ENCODE measurements at places on chromosomes 11 and 22.

DNA sequence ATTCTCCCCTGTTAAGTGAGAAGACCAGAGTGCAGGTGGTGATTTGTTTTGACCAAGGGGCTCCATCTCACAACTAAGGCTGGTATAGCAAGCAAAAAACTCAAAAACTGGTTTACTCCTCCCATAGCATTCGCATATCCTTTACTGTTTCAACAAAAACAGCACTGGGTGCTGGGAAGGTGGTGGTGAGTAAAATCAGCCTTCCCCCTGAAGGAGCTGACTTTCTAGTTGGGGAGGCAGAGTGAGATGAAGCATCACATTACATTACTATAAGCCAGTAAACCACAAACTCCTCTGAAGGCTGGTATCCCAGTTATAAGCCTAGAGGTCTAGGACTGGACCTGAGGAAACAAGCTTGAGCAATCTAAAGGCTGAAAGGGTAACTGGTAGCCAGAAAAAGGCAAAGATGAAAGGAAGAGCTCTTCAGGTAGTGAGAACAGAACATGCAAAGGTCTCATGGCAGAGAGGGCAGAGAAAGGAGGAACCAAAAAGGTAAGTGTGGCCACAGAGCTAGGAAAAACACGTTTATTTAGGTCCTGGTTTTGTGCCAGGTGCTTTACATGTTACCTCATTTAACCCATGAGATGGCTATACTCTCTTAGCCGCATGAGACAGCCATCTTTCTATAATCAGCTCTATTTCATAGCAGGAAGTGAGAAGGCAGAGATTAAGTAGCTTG is 22.3 kb downstream of the TMEM123 start:
- no peak for DNase-seq

DNA sequence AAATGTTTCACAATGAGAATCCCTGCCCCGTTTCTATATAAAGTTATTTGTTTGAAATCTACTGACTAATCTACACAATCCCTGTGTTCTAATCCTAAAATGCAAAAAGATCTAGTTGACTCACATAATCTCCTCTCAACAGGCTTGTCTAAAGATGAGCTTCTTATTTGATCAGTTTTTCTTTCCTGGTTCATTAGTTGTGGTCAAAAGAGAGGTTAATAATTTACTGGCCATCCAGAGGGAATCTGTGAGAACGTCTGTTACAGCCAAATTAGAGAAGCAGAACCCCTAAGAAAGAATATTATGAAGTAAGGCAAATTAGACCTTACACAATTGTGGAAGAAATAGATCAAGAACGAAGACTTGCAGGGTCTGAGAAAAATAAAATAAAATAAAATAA is 173.7 kb upstream of the ANO3 start:
- DNase-seq: no peak

DNA sequence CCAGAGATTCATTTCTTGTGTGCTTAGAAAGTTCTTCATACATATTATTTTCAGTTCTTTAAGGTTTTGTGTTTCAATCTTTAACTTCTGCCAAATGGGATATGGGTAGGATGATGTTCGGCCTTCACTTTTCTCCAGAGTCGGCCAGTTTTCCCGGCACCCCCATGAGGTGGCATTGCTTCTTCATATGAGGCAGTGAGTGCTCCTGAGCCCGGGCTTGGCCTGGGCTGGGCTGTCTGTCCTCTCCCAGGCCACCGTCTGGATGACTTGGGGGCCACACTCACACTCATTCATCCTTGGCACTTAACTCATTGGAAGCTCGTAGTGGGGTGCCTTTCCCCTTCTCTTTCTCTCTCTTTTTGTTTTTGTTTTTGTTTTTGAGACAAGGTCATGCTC is 23.8 kb downstream of the FADS2 start:
- no peak for DNase-seq

DNA sequence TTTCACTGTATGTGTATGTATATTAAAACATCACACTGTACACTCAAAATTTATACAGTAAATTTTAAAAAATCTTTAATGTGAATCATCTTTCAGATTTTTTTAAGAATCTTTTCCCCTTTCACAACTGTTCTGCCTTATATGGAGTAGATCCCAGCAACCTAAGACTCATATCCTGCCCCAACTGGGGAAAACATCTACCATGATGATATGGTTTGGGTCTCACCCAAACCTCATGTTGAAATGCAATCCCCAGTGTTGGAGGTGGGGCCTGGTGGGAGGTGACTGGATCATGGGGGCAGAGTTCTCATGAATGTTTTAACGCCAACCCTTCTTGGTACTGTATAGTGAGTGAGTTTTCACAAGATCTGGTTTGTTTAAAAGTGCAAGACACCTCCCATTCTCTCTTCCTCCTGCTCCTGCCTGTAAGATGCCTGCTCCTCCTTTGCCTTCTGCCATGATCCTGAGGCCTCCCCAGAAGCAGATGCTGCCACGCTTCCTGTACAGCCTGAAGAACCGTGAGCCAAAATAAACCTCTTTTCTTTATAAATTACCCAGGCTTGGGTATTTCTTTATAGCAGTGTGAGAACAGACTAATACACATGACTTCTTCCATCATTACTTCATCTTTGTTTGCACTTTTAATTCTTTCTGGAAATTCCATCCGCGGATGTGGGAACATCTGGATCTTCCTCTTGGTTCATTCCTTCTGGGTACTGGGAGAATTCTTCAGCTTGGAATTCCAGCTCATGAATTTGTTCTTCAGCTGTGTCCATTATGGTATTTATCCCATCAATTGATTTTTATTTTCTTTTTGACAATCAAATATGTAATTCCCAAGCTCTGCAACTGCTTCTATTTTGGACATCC is 36.9 kb downstream of the LINC01488 start:
- DNase-seq: no peak

DNA sequence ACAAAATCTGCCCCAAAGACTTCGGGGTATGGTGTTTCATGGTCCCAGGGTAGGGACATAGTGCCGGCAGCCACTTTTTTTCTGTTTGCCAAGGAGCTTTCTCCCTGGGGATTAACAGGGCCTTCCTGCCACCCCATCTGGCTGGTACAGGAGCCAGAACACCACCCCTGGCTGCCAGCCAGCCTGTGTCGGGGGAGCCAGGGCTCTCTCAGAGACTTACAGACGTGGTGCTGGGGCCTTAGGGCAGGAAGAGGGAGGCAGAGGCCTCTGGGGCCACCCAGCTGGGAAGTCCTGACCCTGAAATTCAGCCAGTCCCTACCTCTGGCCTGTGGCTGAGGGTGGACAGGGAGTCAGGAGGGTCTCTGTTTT is 52.4 kb upstream of the CDON start:
- no peak for DNase-seq

DNA sequence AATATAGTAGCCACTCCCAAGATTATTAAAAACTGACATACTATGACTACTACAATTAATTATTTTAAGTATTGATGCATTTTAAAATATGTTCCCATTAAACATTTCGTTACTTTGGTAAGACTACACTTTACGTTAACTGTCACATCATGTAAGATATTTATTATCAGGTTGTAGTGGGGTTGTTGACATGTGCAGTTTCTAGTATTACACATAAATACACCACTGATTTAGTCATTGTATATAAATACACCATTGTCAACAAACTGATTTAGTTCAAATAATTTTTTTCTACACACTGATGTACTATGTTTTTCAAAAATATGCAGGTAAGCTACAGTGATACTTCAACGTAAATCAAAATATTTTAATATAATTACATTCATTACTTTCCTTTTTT is 11.5 kb downstream of the ST13 start:
- no peak for DNase-seq

DNA sequence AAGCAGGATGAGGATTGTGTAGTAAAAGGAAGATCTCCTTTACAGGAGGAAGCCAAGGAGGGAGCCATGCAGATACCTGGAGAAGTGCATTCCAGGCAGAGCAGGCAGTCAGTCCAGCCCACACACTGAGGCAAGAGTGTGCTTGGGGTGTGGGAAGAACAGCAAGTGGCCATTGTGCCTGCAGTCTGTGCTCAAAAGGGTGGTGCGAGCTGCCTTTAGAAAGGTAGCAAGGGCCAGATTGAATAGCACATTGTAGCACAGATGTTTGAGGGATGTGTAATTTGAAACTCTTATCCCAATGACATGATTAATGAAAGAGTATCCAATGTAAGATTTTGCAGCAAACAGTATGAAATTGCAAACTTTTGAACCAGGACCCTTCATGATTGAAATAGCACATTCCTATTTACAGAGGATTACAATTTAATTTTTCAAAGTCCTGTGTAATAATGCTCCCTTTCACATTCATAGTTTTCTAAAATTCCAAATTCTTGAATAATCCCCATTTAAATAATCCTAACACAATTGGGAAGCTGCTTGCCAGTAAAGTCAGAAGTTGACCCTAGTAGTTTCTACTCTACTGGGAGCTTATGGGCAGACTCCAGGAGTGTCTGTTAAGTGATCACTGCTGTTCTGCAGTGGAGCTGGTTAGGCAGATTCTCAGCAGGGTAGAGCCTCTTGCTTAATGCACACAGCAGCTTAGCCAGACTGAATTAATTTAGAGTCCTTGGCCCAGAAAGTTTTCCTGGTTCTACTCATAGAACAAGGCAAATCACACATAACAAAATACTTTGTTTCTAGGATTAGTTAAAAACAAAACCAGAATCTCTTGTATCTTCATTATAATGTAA is 78.1 kb downstream of the CYB5R2 start:
- DNase-seq: no peak

DNA sequence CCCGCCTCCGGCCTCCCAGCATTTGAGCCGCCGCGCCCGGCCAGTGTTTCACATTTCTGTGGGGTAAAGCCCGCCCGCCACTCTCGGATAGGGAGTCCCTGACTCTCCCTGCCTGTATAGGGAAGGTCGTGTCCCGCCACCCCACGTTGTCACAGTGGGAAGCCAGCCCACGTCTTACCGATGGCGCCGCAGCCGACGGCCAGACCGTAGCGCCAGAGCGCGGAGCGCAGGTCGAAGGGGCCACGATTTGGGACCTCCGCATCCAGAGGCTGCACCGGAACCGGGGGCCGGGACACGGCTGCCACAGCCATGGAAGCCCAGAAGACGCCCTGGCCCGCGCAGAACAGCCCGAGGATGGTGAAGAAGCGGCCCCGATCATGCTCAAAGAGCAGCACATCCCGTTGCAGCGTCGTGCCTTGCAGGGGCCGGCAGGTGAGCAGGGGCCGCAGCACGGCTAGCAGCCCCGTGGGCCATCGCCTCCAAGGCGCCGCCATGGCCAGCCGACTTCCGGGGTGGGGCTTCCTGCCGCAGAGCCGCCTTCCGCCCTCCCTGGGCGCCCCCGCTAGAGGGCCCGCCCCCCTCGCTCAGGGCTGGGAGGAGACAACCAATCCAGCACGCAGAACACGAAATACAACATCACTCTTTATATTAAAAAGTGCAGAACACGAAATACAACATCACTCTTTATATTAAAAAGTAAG is at the start of gene TMEM223:
TMEM223 (minus strand) TSS at position 506 of the 701 bp plus-strand sequence; CDS start at position 494, 12 bp downstream.
- no peak for DNase-seq

GRCh38 chr22:29195118-29195963 is 10.4 kb upstream of the EMID1 start:
- no peak for DNase-seq

DNA sequence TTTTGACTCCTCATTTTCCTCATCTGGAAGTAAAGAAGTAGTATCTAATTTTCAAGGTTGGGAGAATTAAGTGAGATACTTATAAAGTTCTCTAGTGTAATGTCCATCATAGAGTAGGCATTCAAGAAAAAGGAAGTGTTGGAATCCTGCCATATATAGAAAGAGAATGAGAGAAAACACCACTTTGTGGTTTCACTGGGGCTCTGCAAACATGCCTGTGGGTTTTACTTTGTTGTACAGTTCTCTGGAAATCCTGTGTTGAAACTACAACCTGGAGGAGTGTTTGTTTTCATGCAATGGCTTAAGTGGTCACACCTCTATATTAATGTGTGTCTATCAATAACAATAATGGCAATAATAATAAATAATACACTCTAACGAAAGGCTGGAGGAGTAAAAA is 741.7 kb downstream of the NELL1 start:
- DNase-seq: no peak

GRCh38 chr11:124894606-124895430 is 2.8 kb downstream of the ROBO4 start:
- DNase-seq: no peak

GRCh38 chr11:15770798-15771414 is 585.4 kb downstream of the SOX6 start:
- DNase-seq: no peak

DNA sequence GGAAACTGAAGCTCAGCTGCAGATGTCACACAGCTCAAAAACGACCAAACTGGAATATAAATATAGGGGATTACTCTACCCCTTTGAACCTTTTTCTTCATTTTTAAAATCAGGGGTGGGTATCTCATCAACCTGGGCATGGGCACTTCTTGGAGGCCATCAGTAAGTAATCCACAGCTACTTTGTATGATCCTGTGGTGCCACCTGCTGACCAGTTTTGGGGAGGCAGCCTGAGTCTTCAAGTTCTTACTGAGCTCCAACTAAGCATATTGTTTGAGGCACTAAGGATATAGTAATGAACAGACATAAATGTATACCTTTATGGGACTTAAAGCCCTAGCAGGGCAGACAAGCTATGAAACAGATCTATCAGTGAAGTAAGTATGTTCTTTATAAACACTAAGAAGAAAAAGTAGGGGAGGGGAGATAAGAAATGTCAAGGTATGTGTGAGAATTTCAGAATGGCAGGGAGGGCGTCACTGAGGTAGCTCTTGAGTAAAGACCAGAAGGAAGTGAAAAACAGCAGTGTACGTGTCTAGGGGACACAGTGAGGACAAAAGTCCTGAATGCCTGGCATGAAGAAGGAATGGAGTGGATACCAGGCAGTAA is 18.4 kb downstream of the TUB start:
- DNase-seq: no peak

- DNase-seq: no peak
Measured at GRCh38 chr22:29391546-29391945, 3.2 kb upstream of the AP1B1 start.

GRCh38 chr22:45425101-45425500 is 11.6 kb downstream of the RIBC2 start:
- no peak for DNase-seq

DNA sequence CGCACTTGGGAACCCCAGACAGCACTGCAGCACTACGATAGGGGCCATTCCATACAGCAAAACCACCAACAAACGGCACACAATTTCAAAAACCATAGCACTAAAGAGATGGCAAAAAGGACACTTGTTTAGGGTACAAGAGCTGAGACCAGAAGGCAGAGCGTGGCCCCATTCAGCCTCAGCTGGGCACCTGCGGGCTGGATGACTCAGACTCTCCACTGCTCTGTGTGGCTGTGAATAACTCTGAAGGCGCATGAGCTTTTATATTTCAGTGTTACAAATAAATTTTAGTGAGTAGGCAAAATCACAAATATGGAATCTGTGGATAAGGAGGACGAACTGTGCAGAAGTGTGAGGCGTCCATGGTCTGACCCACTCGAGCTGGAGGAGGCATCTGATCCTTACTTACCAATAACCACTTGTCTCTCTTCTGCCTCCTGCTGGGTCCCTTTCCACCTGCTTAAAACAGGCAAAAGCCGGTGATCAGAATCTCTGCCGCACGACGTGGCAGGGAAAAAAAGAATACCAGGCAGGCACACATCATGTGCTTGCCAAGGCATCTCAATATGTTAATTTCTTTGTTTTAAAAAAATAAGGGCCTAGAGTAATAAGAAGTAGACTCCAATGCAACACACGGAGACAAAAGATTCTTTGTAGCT is 325.7 kb downstream of the SHANK2 start:
- DNase-seq: no peak
